ENCODE measurements at places on chromosomes 7 and 10.

GRCh38 chr7:37441816-37442215, 6.8 kb downstream of the ELMO1 start:
- DNase-seq: no peak

DNA sequence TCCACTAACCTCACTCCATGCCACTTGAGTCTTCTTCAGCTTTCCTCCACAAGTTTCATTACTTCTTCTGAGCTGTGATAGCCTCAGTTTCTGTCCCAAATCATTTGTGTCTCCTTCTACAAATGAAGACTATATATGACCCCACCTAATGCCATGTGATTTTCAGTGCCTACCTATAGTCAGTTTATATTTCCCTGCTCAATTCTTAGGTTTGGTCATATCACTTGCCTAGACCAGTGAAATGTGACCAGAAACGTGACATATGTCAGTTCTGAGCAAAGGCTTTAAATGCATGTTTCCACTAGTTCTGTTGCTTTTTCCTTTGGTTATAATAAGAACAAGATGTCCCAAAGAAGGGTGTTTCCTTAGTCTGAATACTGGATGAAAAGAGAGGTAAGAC, 24.6 kb upstream of the REEP3 start:
- DNase-seq: no peak

DNA sequence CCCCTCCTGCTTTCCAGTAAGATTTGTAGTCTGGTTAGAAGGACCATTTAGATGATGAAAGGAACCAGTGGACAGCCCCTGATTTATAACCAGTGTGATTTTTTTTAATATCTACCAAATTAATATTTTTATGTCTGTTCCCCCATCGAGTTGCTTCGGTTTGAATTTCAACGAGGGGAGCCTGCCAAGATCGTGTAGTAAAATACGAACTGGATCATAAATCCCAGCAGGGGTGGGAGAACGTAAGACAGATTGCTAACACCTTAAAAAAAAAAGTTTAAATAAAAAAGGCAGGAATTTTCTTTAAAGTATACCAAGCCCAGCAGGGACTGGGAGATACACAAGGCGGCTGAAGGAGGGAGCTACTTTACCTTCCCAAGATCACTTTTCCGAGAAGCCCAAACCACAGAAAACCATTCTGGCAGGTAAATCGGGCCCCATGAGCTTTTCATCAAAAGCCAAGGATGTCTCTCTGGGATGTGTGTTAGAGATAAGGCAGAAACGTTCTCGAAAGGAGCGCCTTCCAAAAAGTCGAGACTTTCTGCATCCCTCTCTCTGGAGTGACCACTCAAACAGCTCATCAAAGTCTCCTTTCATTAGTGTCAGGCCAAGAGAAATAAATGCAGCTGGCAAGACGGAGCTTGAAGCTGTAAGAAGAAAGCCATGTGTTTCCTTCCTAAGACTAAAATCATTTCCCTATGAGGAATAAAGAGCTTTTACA, 270.5 kb upstream of the NFE2L3 start:
- no peak for DNase-seq

- DNase-seq: no peak
Measured at GRCh38 chr10:77188521-77188920, 449.1 kb downstream of the KCNMA1 start.

DNA sequence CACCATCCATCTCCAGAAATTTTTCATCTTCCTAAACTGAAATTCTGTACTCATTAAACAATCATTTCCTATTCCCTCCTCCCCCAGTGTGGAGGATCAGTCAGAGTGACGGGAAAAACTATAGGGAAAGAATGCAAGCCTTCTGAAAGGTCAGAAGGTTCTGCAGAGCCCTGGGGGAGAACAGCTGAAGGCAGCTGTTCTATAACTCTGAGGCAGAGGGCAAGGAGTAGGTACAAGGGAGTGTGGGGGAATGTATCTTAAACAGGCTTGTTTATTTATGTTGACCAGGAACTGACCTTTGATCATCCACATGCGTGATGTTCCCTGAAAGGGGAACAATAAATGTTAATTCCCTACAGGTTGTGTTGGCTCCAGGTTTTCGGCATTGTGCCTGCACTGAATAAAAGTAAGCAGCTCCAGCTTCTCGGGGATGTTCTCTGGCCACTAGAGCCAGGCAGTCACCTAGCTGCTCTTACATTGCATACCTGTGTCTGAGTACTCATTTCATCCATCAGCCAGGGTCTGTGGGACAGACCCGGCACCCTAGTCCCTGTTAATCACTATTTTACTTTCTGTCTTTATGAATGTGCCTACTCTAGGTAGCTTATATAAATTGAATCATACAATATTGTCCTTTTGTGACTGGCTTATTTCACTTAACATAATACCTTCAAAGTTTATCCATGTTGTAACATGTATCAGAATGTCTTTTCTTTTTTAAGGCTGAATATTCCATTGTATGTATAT, 5.8 kb downstream of the IFIT1 start:
- DNase-seq: no peak

DNA sequence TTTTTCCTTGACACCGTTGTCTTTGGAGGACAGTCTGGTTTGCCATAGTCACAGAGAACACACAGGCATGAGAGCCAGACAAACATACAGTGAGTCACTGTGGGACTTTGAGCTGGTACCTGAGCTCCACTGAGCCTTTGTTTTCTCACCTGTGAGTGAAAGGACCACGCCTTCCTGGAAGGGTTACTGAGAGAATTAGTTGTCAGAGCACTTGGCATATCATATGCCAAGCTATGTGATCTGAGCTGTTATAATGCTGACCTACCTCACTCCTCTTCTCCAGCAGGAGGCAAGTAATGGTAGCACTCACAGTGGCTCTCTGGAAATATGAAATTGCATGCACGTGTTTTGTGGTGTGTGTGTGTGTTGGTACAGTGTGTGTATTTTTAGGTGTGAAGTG, 59.7 kb downstream of the CXCL12 start:
- DNase-seq: no peak

DNA sequence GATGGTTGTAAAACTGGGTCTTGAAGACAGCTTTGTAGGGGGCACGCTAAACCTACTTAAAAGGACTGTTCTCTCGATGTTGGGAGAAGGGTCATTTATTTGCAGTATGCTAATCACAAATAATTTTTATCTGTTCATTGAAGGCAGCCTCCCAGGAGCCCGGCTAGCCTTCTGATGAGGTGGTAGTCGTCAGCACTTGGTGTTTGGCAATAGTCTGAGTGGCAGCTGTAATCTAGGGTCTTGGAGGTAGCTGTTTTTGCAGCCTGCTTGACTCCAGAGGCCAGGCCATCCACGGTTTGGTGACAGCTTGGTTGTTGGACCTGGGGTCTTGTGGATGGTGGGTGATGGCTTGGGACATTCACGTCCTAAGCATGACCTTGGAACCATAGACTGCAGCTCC, 2.2 kb downstream of the GTF2IRD1 start:
- DNase-seq: no peak

- DNase-seq: no peak
Measured at GRCh38 chr7:29622335-29623265, 59.0 kb downstream of the PRR15 start.

DNA sequence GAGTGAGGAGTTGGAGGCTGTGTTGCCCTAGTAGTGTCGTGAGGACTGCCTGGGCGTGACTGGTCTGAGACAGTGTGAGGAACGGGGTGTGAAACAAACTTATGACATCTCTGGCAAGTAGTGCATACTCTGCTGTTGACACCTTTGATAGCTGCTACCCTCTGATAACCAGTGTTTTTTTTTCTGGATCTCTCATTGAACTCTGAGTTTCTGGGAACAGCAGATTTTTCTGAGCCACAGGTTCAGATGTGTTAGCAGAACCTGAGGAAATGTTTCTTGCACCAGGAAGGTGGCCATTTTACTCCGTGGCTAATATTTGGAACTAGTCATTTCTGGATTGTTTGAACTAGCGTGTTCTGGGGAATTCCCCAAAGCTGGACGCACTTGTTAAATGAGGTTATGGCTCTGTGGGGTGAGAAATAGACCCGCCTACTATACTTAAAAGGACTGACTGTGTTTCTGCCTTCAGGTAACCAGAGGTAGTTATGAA, 52.9 kb downstream of the AUTS2 start:
- DNase-seq: no peak

DNA sequence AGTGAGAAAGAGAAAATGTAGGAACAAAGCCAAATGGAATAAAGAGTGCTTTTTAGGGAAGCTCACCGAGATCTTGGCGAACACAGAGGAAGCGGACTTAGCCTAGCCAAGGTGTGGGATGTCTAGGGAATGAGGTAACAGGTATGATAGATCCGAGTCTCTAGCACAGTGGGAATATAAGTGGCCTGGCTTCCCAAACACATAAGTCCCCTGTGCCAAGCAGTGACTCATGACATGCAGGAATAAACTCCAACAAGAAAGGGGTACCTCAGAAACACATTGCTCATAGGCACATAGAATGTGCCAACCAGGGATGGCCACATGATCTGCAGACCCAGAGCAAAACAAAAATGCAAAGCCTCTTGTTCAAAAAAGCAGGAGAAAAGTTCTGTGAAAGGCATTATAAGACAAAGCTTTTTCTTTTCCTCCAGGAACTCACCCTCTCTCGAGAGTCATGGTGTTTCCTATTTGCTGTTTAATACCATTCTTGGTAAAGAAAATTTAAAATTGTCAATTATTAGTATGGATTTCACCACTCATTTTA, 542.5 kb downstream of the GATA3 start:
- no peak for DNase-seq

DNA sequence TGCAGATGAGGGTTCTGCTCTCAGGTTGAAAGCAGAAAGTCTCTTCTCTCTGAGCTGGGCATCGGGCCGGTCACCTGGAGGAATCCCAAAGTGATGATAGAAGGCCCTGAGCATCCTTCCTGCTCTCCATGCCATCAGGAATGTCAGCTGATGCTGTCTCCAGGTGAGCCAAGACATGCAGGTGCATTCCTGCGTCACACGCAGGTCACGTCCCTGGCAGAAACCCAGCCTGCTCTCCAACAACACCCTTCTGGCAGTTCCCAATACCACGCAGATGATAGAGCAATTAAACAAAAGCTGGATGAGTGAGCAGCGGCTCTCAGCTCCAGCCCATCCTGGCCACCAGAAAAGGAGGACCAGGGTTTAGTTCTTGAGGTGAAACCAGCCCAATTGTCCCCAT, 6.9 kb upstream of the WIPI2 start:
- DNase-seq: no peak

GRCh38 chr10:90887555-90887954, 15.8 kb downstream of the RPP30 start:
- no peak for DNase-seq

GRCh38 chr10:78907551-78908211, 161.1 kb upstream of the ZMIZ1 start:
- no peak for DNase-seq

- no peak for DNase-seq
Measured at GRCh38 chr10:30781670-30782121, 152.1 kb upstream of the LYZL2 start.

DNA sequence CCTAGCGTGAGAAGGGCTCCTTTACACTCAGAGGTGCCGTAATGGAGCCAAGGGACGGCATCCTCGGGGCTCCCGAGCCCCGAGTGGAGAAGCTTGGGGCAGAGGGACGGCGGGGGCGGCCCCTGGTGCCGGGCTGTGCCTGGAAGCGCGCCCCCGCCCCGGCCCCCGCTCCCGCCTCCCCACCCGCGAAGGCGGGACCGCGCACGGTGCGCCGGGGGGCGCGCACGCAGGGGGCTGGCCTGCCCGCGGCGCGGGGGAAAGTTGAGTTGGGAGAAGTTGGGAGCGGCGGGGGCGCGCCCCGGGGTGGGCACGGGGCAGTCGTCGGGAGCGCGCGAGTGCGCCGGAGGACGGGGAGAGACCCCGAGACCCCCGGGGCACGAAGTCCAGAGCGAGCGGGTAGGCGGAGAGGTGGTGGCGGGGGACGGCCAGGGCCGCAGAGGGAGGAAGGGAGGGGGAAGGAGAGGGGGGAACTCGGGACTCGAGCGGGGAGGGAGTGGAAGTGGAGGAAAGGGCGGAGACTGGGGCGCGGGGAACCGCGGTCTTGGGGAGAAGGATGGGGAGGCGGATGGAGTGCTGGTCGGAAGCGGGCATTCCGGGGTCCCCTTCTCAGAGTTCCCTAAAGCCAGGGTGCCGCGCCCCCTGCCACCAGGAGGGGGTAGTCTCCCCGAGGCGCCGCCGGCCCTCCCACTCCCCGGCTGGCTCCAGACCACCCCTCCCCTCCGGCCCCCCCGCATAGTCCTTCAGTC, at the start of gene SLC4A2:
TSS of gene SLC4A2 (plus strand) at position 223 of the 746 bp plus-strand sequence. CDS start 2,399 bp downstream, outside the sequence.
- DNase-seq: peak; percentile 55

DNA sequence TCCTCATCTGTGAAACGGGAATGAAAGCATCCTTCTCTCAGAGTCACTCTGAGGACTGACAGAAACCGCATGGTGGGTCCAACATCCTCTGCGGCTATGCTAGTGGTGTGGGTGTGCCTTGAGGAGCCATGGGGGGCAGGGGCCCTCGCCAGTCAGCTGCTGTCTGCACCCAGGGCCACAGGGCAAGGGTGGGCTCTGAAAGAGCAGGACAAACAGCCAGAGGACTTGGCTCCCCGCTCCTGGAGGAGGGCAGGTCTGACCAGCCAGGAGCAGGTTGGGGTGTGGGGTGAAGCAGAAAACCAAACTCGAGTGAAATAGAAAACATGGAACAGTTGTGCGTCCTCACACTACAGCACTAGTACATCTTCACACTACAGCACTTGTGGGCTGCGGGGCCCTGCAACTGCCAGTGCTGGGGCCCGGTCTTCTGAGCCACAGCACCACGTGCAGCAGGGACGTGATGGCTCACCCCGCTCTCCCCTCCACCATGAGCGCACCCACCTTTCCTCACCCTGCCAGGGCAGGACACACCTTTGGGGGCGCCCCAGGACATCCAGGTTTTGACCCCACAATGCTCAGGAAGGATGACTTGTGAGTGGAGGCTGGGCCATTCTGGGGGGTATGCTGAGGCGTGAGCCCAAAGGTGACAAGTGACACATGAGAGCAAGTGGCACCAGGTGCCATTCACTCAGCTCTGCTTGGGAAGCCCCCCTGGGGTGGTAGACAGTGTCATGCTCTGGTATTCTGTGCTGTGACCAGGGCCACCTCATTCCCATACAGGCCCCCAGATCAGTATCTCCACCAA, 96.1 kb upstream of the RET start:
- DNase-seq: no peak

- DNase-seq: no peak
Measured at GRCh38 chr10:72219235-72219814, 3.2 kb upstream of the ASCC1 start.

GRCh38 chr7:81779706-81780105, 9.9 kb upstream of the HGF start:
- DNase-seq: no peak

GRCh38 chr10:30755441-30755953, 125.9 kb upstream of the LYZL2 start:
- DNase-seq: no peak

DNA sequence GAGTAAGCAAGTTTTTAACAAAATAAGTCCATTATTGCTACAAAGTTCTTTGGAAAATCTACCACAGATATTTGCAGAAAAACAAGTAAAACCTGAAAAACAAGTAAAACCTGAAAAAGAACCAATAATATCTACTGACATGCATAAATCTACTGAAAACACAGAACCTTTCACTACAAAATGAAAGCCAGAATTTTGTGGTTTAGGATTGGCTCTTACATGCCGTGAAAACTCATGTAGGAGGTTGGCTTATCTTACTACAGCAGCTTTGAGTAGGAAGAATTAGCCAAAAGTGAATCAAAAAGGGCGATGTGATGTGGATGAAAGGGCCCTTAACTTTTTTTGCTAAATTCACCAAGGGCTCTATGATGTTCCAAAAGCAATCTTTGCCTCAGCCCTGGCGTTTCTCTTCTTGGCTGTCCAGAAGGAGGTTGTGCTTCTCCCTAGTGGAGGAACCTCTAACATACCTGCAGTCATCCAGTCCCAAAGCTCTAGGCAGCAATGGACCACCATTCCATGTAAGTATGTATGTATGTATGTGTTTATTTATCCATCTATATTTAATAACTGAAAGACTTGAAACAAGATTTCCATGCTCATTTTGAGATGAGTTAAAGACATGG, 93.5 kb upstream of the ZNF804B start:
- DNase-seq: no peak

- DNase-seq: no peak
Measured at GRCh38 chr7:153470004-153470671, 582.1 kb upstream of the DPP6 start.
